ENCODE measurements at places on chromosomes 3 and 15. TPM values are rescaled to one million over a fixed set of nuclear protein-coding genes. Genes with fewer than 3 reads are reported as not detected.

- no peak for DNase-seq
Observed at GRCh38 chr3:42032693-42033349, 58.3 kb upstream of the TRAK1 start.

GRCh38 chr3:178369006-178369405 is 167.2 kb upstream of the KCNMB2 start:
- DNase-seq: no peak

DNA sequence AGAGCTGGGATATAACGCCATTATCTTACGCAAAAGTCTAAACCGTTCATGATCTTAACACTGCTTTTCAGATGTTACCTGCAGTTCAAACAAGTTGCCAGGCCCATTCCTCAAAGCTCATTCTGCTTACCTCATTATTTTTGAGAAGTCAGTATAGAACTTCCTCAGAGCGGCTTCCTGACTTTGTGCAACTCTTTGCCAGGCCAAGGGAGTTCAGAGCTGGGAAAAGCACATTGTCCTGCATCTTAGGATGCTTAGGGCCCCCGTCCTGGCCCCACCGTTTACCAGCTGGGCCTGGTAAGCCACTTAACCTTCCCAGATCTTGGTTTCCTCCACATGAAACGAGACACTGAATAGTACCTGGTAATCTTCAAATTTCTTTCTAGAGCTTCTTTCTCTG is 6.8 kb upstream of the C2CD4B start:
- DNase-seq: no peak

Gene GMNC
- 0.25 TPM for total RNA-seq

- no peak for DNase-seq
Observed at GRCh38 chr3:49352890-49353421, 5.2 kb downstream of the GPX1 start.

- DNase-seq: peak; percentile 80
Observed at GRCh38 chr15:42704492-42704926, 32.4 kb downstream of the CDAN1 start.
